Activated T-cell treated with anti-CD3 and anti-CD28 coated beads for 1 hour (primary cell): ENCODE measurements at places on chromosomes 3 and 15.

DNA sequence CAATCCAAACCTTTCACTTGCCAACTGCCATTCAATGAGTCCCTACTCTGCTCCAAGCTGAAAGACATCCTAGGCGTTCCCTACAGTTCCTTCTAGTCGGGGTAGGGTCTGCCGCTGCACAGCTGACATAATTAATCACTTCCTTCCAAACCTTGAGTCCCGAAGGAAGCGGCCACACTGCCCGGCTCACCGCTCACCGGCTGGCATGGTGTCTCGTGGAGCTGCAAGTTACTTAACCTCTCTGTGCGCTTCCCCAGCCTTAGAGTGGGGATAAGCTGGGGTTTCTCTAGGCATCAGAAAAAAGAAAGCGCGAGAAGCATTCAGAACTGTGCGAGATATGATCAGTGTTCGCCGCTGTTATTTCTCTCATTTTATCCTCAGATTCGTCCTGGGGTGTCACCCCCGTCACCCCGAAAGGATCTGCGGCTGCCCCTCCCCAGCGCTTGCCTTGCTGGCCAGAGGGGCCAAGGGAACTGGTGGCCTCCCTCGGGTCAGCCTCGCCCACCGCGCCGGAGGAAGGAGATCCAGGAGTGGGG lies 748 bp downstream of the MRPS25 start:
- DNase-seq = no peak

DNA sequence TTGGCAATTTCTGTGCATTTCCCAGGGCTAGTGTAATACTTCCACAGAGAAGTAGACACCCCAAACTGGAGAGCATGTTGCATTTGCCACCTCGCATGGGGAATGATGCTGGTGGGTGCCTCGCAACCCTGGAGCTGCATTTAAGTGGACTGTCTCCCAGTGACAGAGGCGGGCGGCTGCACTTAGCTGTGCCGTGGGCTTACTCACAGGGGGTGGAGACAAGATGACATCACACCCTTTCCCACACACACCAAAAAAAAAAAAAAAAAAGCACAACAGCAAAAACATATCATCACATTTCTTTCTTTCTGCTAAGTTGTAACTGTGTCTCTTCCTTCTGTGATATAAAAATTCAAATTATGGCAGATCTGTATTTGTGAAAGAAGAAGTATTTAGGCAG lies at the start of gene ABI3BP:
Gene ABI3BP (minus strand): TSS at position 113 of the 400 bp plus-strand sequence. CDS start 37 bp downstream, at position 76.
- peak; percentile 0 for DNase-seq

DNA sequence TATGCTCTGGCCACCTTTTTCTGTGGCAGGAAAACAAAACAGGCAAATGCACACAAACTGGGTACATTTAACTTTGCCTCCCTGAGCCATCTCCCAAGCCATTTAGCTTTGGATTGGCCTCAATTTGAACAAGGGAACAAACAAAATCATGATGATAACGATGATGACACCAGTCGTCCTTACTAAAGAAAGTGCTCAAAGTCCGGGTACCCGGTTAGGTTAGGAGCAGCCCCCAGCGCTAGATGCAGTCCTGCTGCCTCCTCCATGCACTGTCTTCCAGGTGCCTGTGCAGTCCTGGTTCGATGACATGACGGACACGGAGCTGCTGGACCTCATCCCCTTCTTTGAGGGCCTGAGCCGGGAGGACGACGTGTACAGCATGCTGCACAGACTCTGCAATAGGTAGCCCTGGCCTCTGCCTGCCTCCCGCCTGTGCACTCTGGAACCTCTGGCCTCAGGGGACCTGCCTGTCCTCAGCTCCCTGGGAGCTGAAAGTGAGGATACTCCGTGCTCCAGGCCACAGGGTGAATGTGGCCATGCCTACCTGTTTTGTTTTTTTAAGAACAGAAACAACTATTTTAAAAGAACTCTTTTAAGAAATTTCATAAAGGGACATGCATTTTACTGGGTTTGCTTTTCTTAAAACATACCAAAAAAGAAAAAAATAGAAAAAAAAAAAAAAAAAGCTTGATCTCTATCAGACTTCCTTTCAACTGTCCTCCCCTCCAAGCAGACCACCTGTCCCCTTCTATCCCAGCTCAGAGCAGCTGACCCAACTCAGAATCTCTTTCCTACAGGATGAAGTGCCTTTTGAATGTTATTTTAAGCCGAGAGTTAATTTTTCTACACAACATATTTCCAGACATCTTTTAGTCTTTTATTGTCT lies 9.9 kb upstream of the VILL start:
- DNase-seq = no peak

GRCh38 chr3:106097817-106098435 lies 229.1 kb upstream of the CBLB start:
- DNase-seq = no peak

DNA sequence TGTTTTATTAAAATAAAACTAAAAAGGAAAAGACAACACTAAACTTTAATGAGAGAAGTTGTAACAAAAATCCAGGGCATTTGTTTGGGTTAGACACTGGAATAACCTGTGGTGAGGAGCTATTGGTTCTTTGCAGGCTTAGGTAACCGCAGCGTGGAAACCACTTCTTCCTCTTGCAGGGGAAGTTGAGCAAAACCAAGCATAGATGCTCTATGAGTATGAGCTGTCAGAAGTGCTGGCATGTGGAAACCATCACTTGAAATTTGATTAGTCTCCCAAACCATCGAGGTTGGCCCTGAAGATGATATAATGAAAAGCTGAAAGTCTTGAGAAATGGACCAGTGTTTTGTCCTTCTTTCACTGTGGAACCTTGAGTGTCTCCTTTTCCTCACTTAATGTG lies 127.1 kb upstream of the RBMS3 start:
- DNase-seq = no peak

DNA sequence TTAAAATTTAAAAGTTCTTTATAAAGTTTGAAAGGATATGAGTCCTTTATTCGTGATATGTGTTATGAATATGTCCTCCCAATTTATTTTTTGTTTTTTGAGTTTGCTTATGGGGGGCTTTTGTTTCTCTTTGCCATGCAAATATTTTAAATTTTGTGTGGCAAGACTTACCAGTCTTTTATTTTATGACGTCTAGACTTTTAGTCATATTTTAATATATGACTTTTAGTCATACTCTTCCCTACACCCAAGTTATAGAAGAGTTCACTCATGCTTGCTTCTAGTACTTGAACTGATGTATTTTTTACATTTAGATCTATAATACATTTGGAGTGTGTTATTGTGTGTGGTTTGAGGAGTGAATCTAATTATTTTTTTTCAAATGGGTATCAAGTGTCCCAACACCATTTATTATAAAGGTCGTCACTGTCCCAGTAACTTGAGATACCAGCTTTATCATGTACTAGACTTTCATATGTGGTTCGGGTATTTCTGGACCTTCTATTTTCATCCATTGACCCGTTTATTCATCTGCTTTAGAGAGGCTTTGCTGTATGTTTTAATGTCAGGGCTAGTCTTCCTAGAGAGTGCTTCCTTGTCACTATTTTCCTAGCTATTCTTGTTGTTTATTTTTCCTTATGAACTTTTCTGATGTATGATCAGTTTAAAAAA lies 755 bp downstream of the PARP15 start:
- no peak for DNase-seq

GRCh38 chr15:81115054-81115939 lies 18.8 kb upstream of the CFAP161 start:
- no peak for DNase-seq

GRCh38 chr15:57784081-57784511 lies 77.6 kb downstream of the POLR2M start:
- no peak for DNase-seq

DNA sequence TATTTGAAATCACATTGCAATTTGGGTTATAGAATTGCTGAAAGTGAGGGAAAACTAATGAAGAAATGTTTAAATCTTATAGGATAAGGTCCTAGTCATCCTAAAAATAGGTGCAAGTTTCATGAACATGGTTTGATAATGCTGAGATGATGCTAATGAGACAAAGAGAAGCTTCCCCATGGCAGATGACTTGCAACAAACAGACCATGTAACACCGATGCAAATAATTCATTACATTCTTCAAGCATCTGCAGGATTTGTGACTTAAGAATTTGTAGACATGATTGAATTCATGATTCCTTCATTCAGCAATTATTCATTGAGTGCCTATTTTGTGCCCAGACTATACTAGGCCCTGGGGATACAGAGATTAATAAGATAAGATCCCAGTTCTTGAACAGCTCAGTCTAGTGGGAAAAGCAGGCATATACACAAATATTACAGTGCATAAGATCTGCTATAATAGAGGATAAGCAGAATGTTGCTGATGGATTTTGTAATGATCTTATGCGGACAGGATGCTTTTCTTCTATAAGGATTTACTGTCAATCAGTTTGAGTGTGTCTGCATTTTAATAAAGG lies 367.9 kb upstream of the GBE1 start:
- no peak for DNase-seq

GRCh38 chr15:39299486-39300267 lies 281.2 kb upstream of the THBS1 start:
- no peak for DNase-seq

- DNase-seq = no peak
These were observed 139.6 kb downstream of the TMCO5A start for GRCh38 chr15:38074029-38074428.

- no peak for DNase-seq
These were observed 453.9 kb upstream of the MDFIC2 start for GRCh38 chr3:70766301-70766700.

DNA sequence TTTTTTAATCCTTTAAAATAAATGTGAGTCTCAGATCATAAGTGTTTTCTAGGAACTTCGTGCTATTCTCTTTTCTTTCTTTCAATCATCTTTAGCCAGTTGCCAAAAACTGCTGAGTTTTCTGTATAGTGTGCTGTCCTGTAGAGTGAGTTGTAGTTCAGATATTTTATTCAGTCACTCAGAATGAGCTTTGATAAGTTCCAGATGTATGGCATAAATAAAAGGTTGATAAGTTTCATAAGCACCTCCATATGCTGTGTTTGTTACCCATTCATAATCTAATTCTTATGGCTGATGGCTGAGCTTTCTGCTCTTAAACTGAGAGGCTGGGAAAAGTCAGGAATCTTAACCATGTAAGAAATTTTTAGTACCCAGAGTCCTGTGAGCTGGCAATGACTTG lies 59.3 kb upstream of the COL6A6 start:
- DNase-seq = no peak
